Fibroblast of the aortic adventitia (primary cell): ENCODE measurements at places on chromosomes 1 and 21.

DNA sequence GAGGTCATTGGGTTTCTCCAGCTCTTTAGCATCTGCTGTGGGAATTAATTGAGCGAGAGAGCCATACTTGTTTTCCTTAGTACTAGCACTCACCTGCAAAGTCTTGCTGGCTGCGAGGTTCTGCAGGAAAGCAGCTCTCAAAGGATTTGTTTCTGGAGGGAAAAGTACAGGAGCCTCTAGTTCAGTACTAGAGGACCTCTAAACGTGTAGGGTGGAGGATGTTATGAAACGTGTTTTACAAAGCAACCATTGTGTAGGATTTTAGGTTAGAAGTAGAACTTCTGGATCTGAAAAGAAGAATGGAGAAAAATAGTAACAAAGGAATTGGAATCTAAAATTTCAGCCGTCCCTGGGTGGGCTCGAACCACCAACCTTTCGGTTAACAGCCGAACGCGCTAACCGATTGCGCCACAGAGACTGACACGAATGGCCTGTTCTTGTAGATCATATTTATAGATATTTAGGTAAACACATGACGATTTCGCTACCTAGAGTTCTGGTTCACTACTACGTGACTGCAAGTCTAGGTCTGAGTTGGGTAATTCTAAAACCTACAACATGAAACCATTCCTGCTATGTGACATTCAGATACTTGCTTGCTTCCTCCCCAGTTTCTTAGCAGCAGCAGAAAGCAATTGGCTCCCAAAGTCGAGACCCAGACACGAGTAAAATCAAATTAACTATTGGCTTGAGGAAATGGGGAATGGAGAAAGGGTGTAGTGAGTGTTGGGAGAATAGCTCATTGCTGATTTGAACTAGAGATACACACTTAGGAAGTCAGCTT, 60.2 kb upstream of the CFAP126 start:
- peak; percentile 63 for DNase-seq

GRCh38 chr1:202516434-202516877, 168.0 kb downstream of the PPP1R12B start:
- no peak for DNase-seq

DNA sequence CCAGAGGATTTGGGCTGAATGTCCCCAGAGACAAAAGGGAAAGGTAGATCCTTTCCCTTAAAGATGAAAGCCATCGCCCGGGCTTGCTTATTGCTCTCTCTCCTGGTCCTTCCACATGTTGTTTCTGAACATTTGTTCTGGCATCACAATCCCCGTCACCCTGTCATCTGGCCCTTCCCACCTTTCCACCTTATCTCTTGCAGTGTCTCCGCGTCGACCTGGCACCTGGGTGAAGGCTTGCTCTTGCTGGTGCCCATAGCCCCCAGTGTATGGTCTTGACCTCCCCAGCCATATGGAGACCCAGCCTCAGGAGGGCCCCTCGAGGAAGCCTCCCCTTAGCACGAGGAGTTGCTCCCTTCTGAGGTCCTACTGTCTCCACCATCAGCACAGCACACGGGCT, 64.6 kb downstream of the ATP5PO start:
- no peak for DNase-seq

DNA sequence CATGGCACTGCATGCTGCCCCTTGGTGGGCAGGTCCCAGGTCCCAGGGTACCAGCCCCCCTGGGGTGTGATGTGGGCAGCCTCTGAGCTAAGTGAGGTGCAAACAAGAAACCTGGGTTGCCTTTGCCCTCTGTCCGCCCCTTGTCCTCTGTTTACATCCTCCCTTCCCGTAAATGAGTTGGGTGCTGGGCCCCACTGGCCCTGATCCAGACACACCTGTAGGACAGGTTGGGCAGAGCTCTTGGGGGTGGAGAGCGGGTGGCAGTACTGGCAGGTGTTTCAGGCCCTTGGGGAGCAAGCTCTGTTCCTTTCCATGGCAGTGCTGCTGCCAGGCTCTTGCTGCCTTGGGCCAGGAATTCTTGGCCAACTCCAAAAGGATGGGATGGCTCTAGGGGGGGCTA, 35.8 kb downstream of the ELF3 start:
- no peak for DNase-seq

- DNase-seq, result peak; percentile 27
Observed at GRCh38 chr1:160954158-160955104, at the start of gene ITLN2. ITLN2 (minus strand) TSS chr1:160954809; CDS start chr1:160954741, 68 bp downstream.

DNA sequence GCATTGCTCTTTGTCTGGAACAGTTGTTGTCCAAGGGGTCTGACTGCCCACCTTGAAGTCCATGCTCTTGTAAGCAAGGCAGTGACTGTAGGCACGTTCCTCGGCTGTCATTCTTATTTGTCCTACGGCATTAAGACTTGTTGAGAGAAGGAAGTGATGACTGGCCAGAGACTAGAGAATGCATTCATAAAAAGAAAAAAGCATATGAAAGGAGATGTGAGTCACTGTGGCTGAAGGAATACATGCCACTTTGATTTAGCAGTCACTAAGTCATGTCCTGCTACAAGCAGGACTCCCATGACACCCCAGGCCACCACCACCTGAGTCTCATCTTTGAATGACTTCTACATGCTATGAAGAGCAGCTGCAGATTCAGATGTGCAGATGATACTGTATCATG, 50.5 kb downstream of the CNN3 start:
- DNase-seq, result no peak

- DNase-seq, result no peak
Observed at GRCh38 chr1:225476100-225476511, 48.3 kb upstream of the LBR start.

- DNase-seq, result no peak
Observed at GRCh38 chr1:118987468-118988185, 516 bp downstream of the TBX15 start.

DNA sequence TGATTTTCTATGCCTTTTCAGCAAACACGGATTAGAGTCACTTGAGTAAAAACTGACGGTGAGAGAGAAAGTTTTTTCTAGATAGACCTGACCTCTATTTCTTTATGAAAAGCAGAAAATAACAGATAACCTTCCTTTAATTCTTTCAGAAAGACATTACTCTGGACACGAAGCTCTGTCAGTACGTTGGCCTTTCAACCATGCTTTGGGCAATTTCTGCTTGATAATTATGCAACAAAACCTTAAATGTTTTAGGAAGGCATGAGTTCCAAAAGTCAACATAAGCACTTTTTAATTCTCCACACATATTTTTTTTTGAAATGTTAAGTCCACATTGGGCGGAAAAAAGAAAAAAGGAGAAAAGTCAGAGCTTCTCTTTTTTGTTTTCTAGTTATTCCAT, 137.8 kb downstream of the AKT3 start:
- no peak for DNase-seq

GRCh38 chr1:223837206-223837605, 8.5 kb downstream of the TP53BP2 start:
- DNase-seq, result peak; percentile 32

DNA sequence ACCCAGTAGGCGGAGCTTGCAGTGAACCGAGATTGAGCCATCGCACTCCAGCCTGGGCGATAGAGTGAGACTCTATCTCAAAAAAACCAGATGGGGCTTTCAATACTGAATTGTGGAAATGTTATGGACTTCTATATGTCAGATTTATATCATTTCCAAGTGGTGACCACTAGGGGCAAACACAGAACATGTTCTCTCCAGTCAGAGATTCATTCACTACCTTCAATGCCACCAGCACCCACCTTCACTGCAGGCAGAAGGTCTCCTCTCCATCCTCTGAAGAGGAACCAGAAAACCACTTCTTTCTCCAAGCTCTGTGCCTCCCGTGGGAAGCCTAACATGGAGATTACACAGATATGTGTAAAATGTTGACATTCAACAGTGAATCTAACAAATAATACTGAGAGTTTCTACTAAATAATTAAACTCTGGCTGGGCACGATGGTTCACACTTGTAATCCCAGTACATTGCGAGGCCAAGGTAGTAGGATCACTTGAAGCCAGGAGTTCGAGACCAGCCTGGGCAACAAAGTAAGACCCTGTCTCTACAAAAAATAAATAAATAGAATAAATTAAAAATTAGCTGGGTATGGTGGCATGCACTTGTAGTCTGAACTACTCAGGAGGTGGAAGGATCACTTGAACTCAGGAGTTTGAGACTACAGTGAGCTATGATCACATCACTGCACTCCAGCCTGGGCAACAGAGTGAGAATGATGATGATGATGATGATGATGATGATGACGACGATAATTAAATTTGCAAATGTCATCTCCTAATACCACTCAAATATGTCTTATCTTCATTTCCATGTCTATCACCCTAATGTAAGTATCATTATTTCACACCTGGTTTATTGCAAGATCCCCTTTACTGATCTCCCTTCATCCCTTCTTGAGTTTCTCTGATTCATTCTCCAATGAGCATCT, 151.1 kb downstream of the ZNF281 start:
- DNase-seq, result peak; percentile 29

GRCh38 chr1:150553392-150554085, 4.3 kb downstream of the ADAMTSL4 start:
- DNase-seq, result no peak

DNA sequence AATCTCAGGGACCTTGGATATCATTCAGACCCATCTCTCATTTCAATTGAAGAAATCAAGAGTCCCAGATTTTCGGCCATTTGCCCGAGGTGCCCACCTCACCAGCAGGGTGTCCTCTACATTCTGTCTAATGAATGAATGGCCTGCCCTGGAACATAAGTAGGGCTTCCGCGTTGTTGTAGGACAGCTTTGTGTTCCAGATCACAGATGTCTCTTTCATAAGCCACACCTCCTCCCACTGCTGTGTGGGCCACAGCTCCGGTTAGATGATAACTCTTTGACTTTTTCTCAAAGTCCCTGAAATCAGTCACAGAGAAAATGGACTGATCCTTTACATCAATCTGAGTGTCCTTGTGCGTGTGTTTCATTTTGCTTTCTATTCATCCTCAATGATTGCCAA, 144.4 kb downstream of the RGS7 start:
- no peak for DNase-seq

- peak; percentile 86 for DNase-seq
Observed at GRCh38 chr1:66331658-66332547, 202.1 kb upstream of the SGIP1 start.

DNA sequence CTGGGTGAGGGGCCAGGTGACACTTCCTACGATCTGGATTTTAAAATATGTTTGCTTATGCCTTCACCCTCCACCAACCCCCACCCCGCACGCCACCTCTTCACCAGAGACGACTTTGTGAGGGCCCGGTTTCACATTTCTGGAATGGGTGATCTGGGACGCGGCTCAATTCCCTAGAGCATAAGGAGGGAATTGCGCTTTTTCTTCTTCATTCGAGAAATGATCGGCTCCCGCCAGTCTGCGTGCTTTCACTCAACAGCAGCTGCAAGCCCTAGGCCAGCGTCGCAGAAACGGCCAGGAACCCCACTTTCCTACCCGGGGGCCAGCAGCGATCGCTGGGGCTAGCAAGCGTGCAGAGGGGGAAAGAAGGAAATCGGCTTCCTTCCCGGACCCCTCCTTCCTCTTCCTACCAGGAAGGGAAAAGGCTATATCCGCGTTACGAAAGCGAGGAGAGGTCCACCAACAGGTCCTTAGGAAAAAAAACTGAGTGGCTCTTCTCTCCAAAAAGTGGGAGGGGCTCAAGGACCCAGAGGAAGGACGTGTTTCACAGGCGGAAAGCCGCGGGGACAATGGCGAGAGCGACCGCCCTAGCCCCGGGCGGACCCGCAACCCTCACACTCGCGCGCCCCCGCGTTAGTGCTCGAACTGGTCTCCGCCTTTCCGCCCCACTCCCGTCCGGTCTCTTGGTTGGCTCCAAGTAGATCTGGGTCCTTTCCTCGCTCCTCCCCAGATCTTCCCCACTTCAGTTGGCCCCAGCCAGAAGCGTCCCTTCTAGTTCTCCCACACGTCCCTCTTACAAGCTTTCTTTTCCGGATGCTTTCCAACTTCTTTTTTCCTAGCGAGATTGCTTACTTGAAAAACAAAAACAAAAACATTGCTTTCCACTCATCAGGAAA, 1.1 kb upstream of the ADAMTS1 start:
- DNase-seq, result peak; percentile 85

- DNase-seq, result no peak
Observed at GRCh38 chr21:41895643-41896493, 16.7 kb upstream of the PRDM15 start.

GRCh38 chr1:236401698-236402097, 7.6 kb downstream of the EDARADD start:
- DNase-seq, result no peak

GRCh38 chr1:27162090-27162489, 7.2 kb upstream of the SLC9A1 start:
- no peak for DNase-seq

- DNase-seq, result peak; percentile 96
Observed at GRCh38 chr21:41280115-41280919, 36.3 kb upstream of the FAM3B start.

- no peak for DNase-seq
Observed at GRCh38 chr1:193417403-193417802, 231.0 kb upstream of the B3GALT2 start.

DNA sequence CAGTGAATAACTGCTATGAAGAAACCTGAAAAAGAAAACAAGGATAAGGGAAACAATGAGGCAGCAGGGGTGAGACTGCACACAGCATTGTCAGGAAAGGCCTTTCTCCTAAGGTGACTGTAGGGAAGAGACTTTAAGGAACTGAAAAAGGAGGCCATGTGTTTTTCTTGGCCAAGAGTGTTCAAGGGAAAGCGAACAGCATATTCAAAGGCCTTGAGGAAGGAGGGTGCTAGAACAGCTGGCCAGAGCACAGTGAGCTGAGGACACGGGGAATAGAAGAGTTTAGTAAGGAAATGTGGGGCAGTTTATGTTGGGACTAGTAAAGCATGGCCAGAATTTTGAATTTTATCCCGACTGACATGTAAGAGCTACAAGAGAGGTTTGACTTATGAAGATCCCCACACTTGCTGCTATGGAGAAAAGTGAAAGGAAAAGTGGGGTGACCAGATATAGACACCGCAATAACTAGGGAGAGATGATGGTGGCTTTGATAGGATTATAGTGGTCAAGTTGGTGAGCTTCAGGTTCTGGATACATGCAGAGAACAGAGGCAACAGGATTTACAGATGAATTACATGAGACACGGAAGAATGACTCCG, 1.4 kb downstream of the RWDD2B start:
- DNase-seq, result no peak

DNA sequence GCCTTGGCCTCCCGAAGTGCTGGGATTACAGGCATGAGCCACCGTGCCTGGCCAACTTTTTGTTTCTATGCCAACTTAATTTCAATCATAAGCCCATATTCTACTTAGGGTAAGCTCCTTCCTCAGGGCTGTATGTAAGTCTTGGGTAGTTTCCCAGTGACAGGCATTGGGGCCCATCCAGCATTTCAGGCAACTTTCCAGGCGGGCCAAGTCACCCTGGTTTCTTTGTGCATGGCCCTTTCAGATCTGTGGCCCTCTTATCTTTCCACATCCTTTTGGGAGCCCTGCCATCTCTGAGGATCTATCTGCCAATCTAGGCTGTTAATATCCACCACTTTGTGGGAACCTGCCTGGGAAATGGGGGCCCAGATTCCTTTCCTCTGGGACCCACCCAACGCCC, 58.7 kb downstream of the TNN start:
- peak; percentile 57 for DNase-seq

DNA sequence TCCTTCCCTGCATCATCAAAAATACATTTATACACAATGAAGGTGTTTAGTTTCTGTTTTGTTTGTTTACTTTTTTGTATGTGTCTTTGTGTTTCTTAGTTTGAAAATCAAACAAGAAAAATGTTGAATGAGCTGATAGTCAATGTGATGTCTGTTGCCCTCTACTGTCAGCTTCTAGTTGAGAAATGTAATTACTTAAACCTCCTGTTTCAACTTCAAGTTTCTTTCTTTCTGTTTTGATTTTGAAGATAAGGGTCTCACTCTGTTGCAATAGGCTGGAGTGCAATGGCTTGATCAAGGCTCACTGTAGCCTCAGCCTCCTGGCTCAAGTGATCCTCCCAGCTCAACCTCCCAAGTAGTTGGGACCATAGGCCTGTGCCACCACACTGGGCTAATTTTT, 37.5 kb downstream of the SPTA1 start:
- DNase-seq, result no peak

- DNase-seq, result peak; percentile 34
Observed at GRCh38 chr1:7899741-7900140, 40.9 kb downstream of the TNFRSF9 start.
